GM12891 (cell line): ENCODE measurements at places on chromosomes 1 and 21.
A peak's percentile ranks its signal among the peaks of the same experiment; 100 is the strongest.

DNA sequence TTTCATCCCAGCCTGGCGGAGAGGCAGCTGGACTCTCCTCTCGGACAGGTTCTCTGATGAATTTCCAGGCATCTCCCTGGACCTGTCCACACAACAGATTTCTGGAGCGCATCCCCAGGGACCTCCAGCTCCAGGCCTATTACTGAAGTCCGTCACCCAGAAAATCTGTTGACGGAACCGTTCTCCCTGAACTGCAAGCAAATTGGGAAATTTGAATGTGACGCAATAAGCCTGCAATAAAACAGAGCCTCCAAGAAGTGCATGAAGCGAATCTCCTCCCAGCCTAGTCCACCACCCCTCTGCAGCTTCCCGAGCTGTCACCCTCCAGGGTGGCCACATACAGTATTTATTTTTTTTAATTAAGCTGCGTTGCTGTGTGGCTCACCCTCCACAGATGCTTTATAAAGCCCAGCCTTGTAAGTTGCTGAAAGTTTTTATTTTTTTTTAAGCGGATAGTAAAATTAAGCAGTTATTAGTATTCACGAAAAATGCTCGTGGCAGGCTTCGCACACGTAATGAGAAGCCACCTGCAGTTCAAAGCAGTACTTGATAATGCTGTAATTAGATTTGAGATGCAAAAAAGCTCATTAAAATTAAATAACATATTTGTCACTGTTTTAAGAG lies 173.3 kb downstream of the CAMTA1 start:
- no peak for DNase-seq

GRCh38 chr1:185935360-185935759 lies 201.2 kb downstream of the HMCN1 start:
- DNase-seq, result no peak

GRCh38 chr1:222521299-222522104 lies 26.4 kb downstream of the HHIPL2 start:
- DNase-seq, result no peak

GRCh38 chr1:108653431-108654105 lies 7.3 kb downstream of the HENMT1 start:
- no peak for DNase-seq

GRCh38 chr21:45401916-45402900 lies 2.8 kb upstream of the COL18A1 start:
- DNase-seq, result no peak

GRCh38 chr1:93713341-93713740 lies 31.7 kb upstream of the BCAR3 start:
- DNase-seq, result no peak

DNA sequence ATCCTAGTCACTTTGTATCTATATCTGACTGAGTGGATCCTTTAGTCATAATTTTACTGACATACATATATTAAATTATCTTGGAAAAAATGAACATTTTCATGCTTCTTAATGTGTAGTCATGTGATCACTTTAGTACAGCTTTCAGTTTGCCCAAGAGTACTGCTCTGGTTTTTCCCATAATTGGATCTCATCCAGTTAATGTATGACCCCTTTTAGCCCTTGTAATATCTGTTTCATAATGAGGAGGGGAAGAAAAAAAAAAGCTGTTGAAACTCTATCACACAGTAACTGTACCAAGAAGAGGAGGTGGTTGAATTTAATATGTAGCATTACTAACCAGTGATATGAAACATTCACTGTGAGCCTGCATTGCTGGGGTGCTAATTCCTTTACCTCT lies 328.7 kb downstream of the PTPRC start:
- DNase-seq, result no peak

DNA sequence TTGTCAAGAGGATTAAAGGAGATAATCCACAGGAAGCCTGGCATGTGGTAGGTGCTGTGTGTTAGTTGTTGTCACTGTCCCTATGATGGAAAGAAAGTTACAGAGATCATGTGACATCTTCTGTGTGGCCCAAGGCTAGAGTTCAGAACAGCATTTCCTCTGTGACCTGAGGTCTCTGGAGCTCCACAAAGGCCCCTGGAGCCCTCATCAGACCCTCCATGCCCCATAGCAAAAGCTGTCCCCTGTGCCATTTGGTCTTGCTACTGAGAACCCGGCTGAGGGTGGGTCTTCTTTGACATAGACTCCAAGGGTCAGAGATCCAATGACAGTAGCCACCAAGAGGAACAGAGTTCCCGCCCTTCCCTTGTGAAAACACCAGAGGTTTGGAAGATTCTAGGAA lies 8.1 kb downstream of the CELA2B start:
- DNase-seq, result no peak

GRCh38 chr1:182624577-182624976 lies 20.4 kb upstream of the RGS16 start:
- DNase-seq, result no peak

DNA sequence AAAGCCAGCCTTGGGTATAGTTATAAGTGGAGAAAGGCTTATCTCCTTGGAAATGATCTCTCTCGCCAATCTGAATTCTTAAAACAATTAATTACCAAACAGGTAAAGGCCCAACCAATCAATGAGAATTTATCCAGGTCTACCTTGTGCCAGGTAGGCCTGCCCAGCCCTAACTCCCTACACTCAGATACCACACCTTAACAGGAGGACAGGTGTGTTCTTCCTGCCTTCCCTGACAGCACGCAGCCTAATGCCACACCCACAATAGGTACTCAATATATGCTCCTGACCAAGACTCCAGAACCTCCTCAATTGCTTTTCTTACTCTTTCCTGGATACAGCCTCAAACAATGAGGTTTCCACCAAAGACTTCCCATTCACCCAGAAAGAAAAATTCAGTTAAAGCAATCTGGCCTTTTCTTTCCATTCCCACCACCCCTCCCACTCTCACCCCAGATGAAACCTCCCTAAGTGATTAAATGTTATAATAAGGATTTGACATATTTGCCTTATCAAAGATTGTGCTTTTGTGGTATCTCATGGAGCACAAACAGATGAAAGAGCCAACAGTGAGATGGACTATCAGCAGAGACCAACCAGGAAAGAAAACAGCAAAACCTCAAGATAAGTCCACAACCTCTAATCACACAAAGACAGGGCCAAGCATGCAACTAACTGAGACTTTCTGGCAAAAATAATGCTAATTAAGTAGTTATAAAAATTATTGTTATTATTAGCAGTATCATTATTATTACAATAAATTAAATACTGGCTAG lies 25.6 kb downstream of the TRABD2B start:
- no peak for DNase-seq

GRCh38 chr1:232942413-232943294 lies 7.8 kb upstream of the NTPCR start:
- no peak for DNase-seq

- DNase-seq, result no peak
These were observed 218.0 kb downstream of the GRIK3 start for GRCh38 chr1:36816348-36816747.

- peak; percentile 14 for DNase-seq
These were observed 454.4 kb upstream of the ADGRL4 start for GRCh38 chr1:79460773-79461436.

- no peak for DNase-seq
These were observed 11.4 kb downstream of the METTL13 start for GRCh38 chr1:171792656-171793369.

DNA sequence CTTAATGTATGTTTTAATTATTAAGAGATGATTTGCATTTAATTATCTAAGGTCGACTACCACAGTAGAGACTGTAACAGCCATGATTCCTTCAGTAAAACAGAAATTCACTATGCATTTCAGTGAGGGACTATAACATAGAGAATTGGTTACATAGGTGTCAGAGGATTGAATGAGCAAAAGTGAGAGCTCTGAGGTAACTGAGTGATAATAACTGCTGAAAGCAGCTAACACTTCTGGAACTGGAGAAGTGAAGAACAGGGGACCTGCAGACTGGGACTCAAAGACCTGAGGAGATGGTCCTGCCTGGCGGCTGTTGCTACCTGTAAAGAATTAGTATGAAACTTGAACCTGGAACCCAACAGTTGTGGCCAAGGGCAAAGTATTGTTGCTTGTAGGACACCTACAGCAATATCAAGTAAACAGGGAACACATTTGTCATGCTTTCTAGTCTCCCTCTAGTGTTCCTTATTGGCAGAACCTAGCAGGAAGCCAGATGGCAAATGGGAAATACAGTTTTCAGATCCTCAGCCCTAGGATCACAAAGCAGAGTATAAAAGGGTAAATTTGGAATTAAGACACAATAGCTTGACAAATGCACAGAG lies 110.6 kb downstream of the HS2ST1 start:
- no peak for DNase-seq

- DNase-seq, result no peak
These were observed 29.1 kb upstream of the ZNF281 start for GRCh38 chr1:200438911-200439310.
